ENCODE measurements at places on chromosomes 2 and 18.
A peak's percentile ranks its signal among the peaks of the same experiment; 100 is the strongest.

- no peak for DNase-seq
Observed at GRCh38 chr2:145404690-145405089, 884.8 kb upstream of the ZEB2 start.

- DNase-seq: peak; percentile 58
Observed at GRCh38 chr18:50203801-50204604, 9.1 kb upstream of the MYO5B start.

DNA sequence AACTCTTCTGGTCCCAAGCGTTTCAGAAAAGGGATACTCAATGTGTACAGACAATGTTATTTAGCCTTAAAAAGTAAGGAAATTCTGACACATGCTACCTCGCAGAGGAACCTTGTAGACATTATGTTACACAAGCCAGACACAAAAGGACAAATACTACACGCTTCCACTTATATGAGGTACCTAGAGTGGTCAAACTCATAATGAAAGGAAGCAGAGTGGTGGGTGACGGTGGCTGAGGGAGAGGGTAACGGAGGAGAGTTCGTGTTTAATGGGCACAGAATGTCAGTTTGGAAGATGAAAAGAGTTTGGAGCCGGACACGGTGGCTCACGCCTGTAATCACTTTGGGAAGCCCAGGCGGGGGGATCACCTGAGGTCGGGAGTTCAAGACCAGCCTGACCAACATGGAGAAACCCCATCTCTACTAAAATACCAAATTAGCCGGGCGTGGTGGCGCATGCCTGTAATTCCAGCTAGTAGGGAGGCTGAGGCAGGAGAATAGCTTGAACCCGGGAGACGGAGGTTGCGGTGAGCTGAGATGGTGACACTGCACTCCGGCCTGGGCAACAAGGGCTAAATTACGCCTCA, 1.4 kb downstream of the MCM6 start:
- DNase-seq: peak; percentile 11

GRCh38 chr2:134774786-134775641, 56.2 kb upstream of the TMEM163 start:
- DNase-seq: peak; percentile 30

GRCh38 chr2:128090575-128090944, 440 bp upstream of the UGGT1 start:
- DNase-seq: no peak

- DNase-seq: no peak
Observed at GRCh38 chr2:240599141-240599583, 12.6 kb downstream of the CAPN10 start.

DNA sequence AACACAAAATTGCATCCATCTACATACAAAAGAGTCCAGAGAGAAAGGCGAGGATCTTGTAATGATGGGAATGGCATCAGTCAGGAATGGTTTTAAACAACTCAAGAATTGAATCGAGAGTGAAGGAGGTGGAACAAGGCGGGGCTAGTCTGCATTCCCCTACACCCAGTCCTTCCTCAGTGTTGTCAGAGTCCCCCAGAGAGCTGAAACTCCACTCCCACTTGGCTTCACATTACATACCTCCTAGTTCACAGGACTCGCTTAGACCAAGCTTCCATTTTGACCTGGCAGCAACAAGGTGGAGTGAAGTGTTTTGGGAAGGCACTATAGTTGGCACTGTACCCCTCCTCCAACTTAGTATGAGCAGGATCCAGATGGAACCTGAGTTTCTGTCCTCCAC, 1273.5 kb upstream of the CRIM1 start:
- DNase-seq: no peak

Measured in KBM-7 (cell line).